Activated CD8-positive, alpha-beta memory T cell treated with anti-CD3 and anti-CD28 coated beads for 1 hour (primary cell): ENCODE measurements at places on chromosomes 6 and 20.

DNA sequence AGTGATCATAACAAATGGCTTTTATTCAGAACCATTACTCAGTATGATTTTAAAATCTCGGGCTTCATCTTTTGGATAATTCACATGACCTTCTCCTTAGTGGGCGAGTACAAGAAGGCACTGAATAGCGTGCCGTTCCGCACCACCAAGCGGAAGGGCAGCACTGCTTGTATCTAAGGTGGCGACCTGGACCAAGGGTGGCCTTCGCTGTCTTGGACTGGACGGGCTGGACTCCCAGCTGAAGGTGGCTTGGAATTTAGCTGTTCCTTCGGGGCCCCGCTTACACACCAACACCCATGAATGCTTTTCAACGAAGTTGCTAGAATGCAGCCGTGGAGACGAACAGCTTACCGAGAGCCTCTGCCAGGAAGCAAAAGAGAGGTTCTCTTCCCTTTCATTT is 168.6 kb upstream of the AGPAT4 start:
- DNase-seq = no peak

DNA sequence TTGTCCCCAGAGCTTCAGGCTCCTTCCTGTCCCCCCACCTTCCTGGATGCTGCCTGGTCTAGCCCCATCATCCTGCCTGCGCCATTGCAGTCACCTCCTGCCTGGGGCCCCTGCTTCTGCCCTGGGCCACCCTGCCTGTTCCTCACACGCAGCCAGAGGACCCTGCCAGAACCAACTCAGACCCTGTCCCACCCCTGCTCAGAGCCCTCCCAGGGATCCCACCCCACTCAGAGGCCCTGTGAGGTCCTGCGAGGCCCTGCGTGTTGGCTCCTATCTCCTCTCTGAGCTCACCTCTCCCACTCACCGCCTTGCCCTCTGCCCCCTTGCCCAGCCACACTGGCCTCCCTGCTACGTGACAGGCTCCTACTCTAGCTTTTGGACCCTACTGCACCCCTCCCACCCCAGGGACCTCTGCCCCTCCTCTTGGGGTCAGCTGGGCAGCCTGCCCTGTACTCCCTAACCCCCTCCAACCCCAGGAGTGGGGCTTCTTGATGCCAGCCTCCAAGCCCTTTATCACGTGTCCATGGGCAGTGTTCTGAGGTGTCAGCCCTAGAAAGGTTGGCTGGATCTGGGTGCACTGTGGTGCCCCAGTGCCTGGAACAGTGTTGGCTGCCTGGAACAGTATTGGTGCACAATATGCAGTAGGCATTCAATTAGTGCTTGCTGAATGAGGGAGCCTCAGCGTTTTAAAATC is 68.3 kb downstream of the CEBPB start:
- no peak for DNase-seq

- DNase-seq = peak; percentile 5
These were observed 41.3 kb downstream of the TXLNB start for GRCh38 chr6:139250296-139251044.

DNA sequence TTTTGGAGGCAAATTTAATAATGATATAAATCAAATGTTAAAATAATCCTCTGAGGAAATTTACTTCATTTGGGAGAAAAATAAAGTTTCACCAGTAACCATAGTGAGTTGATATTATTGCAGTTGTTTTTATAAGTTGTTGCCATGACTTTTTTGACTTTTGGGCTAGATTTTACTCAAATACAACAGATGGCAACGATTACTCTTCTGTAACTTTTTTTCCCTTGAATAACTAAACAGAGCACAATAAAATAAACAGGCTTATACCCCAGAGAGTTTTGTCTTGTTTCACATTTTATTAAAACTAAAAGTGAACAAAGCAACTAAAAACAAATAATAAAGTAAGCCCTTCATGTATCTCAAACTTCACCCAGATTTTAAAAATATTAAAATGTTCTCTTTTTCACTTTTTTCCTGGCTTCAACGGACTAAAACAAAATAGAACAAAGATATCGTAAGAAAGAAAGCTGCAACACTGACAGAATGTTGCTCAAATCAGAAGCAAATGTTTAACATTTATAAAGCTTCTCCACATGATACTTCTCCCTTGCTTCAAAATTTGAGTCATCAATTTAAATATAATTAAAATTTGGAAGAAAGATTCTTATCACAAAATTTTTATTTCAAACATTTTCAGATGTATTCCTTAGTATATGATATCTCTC is 42.5 kb upstream of the BMP5 start:
- no peak for DNase-seq

GRCh38 chr6:104402572-104402971 is 457.1 kb downstream of the HACE1 start:
- no peak for DNase-seq

DNA sequence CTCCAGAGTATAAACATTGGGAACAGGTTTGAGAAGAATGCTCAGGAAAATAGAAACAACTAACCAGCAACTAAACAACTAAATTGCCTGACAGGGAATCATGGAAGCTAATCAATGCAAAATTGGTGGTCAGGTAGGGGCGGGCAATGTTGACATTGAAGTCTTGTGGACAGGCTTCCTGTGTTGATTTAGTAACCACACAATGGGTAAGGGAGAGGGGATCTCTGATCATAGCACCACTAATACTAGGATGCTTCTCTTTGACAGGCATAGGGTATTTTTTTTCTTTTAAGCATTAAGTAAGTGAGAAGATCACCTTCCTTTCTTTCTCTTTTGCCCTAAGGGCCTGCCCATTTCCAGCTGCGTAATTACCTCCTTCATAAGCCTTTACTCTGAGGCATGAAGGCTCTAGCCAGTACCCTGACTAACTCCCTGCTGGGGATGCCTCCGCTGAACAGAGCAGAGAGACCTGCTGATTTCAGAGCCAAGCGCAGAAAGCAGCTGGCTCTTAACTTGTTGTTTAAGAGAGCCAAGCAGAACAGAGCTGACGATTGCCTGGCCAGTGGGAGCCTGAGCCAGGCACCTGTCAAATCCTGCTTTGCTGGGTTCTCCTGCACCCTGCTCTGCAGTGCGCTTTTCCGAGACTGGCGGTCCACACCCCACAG is 118.7 kb downstream of the BMP2 start:
- no peak for DNase-seq

- DNase-seq = no peak
These were observed 240.4 kb downstream of the PRL start for GRCh38 chr6:22056398-22056797.

- no peak for DNase-seq
These were observed 7.5 kb downstream of the JARID2 start for GRCh38 chr6:15253203-15254022.

DNA sequence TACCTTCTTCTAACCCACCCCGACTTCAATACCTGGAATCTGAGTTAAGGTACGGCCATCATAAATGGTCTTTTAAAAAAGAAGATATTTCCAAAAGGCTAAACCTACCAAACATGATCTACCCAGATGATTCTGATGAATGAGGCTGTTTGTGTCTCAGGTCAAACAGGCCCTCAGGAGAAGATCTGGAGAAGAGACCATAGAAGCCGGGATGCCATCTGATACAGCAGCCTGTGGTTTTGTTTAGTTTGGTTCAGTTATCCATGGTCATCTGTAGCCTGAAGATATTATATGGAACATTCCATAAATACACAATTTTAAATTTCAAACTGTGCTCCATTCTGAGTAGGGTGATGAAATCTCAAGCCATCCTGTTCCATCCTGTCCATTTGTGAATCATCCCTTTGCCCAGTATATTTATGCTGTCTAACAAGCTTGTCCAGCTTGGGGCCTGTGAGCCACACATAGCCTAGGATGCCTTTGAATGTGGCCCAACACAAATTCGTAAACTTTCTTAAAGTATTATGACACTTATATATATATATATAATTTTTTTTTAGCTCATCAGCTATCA is 4.0 kb upstream of the CAP2 start:
- no peak for DNase-seq

DNA sequence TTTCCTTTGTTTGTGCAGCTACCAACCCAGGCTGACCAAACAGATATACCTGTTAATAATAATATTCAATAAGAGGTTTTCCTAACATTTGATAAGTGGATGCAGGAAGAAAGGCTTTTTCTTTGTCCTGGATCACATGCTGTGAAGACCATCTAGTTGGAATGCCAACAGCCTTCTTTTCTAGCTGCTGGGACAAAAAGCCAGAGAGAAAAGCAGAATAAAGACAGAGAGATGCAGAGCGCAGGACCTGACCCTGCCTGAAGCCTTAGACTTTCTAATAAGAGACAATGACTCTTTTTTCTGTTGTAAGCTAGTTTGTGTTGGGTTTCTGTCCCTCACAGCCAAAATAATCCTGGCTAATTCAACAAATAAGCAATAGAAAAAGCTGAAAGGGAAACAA is 308.2 kb downstream of the PHF3 start:
- DNase-seq = no peak

DNA sequence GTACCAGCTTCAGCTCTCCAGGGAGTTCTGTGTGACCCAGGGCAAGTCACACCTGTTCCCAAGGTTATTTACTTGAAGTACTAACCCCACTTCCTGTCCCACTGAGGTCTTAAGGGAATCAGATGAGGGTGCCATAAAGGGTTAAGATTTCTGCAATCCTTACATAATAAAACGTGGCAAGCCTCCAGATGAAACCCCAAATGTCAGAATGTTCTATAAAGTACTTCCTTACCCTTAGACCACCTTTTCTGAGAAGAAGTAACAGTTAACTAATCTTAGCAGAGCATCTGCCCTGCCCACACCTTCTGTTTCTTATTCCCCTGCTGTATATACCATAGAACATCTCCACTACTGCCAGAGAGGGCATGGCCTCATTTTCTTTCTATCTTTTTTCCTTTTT is 6.0 kb upstream of the AVP start:
- no peak for DNase-seq

- no peak for DNase-seq
These were observed 22.6 kb upstream of the TRAF3IP2 start for GRCh38 chr6:111628142-111628850.

GRCh38 chr6:21850691-21851090 is 257.1 kb downstream of the SOX4 start:
- no peak for DNase-seq

DNA sequence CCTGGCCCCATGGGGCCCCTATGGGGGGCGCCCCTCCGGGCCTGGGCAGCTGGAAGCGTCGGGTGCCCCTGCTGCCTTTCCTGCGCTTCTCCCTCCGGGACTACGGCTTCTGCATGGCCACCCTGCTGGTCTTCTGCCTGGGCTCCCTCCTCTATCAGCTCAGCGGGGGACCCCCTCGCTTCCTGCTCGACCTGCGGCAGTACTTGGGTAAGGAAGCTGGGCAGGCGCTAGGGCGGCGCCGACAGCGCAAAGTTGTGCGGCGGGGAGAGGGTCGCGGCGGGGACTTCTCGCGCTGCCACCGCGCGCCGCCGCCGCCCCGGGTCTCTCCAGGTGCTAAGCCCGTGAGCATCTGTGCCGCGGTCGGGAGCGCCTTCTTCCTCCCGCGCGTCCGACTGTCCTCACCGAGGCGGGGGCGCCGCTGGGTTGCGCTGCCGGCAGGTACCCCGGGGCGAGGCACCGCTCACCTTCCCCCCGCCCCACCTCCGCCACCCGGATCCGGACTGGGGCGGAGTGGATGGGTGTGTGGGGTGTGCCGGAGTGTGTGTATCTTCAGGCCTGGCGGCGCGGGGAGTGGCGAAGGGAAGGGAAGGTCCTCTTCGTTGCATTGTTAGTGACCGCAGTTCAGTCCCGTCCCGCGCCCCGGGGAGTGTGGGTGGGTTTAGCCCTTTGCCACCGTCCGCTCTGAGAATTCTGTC is 788 bp downstream of the UST start:
- peak; percentile 46 for DNase-seq

DNA sequence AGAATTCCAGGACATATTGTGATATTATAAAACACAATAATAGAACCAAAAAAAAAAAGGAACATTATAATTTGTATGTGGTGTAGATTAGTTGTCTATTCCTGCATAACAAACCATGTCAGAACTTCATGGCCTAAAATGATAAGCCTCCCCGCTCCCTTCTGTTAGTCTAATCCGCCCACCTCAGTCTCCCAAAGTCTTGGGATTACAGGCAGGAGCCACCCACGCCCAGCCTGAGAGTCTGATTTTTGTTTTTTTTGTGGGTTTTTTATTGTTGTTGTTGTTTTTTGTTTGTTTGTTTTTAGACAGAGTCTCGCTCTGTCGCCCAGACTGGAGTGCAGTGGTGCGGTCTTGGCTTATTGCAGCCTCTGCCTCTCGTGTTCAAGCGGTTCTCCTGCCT is 61.1 kb upstream of the C20orf144 start:
- DNase-seq = no peak

DNA sequence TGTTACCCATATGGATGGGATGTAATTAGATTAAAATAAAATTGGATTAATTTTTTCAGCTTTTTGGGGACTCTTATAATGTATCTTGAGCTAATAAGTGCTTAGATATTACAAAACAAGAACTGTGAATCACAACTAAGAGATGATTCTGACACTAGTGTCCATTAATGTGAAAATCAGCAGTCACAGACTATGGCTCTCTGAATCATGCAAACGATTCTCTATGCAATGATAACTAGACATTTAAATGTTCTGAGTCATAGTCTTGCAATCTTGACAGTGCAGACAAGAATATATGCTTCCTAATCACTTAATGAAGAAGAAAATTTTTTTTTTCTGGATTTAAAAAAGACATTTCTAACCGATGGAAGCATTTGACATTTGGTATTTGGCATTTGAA is 82.2 kb upstream of the OPRM1 start:
- DNase-seq = no peak

GRCh38 chr6:143864234-143864633 is at the start of gene ZC2HC1B:
Gene ZC2HC1B (plus strand): TSS chr6:143864474. CDS start chr6:143864540, 66 bp downstream.
- DNase-seq = no peak

DNA sequence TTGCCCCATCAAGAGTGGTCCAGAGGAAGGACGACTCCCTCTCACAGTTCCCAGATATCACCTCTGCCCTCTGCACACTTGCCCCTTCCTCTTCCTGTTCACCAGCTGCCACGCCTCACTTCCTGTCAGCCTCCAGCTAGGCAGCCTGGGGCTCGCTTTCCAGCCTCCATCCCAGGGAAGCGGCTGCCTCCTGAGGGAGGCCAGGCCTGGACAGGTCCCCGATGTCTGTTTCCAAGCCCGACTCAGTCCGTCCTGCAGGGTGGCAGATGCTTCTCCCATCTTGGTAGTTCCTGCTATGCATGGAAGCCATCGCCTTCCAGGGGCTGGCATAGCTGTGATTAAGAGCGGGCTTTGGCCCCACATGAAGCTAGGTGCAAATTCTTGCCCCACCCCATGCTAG is 233.5 kb upstream of the PMEPA1 start:
- DNase-seq = no peak

DNA sequence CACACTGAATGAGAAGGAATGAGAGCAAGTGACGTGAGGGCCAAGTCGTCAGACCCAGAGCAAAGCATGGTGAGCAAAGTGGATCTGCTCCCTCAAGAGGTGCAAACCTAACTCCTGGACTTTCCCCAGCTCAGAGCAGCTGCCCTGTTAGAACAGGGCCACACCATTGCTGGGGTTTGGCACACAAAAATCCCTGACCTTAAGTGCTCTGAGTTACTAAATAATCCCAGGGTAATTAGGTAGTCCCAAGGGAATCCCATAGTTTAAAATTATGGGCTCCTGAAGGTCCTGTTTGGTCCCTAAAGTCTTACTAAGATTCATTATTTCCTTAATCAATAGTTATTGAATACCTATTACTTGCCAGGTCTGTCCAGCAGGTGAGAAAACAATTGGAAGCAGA is 165.1 kb upstream of the TNFAIP3 start:
- DNase-seq = no peak
